ENCODE measurements at places on chromosomes 1 and 21.

GRCh38 chr1:221039616-221040015 lies 160.4 kb downstream of the HLX start:
- no peak for DNase-seq

DNA sequence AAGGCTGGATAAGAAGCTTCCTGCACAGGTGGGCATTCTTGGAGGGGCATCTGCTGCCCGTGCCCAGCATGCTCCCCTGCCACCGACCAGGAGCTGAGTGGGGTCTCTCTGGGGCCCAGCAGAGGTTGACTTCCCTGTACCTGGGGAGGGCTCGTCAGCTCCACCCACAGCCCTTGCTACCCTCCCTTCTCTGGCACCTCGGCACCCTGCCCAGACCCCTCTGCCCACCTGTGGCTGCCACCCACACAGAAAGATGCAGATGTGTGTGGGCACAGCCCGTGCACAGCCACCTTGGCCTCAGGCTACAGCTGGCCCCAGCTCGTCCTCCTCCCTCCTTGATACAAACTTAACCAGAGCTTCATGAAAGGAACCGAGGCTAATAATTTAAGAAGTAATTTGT lies 241.2 kb upstream of the VAMP3 start:
- DNase-seq: no peak

- no peak for DNase-seq
Measured at GRCh38 chr21:38639571-38640354, 141.5 kb upstream of the ERG start.

DNA sequence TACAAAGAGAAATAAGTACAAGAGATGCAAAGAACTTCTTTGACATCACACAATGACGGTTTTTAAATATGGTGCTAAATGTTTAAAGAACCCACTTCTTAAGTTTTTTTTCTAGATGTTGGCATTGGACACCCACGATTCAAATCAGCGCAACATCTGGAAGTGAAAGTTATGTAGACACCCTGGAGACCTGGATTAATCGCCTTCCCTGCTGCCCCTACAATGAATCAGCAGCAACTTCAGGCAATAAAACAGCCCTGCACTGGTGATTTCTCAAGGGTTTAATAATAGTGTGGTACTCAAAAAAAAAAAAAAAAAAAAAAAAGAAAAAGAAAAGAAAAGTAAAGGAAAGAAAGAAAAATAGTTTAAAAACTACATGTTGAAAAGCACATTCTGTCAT lies 248.3 kb downstream of the NUF2 start:
- no peak for DNase-seq

GRCh38 chr1:995665-996633 lies 3.9 kb downstream of the HES4 start:
- DNase-seq: no peak

- DNase-seq: peak; percentile 8
Measured at GRCh38 chr1:242243472-242243871, 244.6 kb upstream of the MAP1LC3C start.

GRCh38 chr1:86235852-86236251 lies 79.3 kb upstream of the COL24A1 start:
- DNase-seq: no peak

DNA sequence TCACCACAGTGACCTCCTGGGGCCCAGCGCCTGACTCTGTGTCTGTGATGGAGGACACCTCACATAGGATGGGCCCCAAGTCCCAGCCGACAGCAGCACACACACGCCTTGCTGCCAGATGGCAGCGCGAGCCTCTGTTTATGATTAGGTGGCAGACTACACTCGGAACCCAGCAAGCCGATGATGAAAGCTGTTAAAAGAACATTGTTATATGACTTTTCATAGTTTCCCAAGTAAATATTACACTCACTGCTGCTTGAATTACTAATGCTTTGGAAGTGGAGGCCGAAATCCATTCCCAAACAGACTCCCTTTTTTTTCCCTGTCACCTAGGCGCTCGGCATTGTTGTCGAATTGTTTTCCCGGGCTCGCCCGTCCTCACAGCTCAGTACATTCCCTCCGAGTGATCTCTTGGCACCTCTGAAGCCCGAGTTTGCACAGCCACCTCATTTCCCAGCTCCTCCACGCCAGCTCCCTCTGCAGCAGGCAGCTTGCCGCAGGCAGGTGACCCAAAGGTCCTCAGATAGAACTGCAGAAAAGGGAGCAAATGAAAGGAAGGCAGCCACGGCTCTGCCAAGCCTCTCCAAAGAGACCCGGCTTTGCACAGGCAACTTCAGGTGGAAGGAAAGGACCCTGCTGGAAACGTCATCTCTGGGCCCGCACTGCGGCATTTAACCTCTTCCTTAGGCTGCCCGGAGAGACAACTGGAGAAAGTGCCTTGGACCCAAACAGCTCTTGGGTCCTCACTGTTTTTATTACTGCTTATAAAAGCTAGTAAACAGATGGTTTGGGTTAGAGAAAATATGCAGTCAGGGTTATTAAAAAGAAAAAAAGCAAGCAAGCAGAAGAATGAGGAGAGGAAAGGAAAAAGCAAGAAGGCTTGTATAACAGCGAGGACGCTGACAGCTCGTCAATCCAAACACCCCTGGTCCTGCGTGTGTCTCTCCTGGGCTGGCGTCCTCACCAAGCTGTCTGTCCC lies 72.2 kb upstream of the SLC25A33 start:
- DNase-seq: no peak

DNA sequence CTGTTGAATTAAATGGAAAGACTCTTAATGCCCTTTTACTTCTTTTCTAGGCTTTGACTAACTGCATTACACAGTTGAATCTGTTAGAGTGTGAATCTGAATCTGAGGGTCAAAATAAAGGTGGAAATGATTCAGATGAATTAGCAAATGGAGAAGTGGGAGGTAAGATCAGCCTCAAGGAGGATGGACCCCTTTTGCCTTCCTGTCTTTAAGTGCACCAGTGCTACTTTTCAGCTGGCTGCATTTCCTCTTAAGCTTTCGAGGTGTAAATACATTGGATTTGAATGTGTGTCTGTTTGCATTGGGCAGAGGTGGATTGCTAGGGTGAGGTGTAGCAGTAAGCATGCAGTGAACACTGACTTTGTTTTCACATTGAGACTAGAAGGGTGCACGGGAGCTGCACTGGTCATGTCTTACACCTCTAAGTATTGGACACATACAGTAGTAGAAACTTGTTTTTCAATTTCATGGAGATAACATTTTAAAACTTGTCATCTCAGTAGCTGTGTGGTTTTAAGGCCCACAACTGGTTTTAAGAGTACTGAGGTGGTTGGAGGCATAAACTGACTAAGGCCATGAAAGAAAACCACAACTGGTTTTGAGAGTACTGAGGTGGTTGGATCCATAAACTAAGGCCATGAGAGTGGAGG lies 35.4 kb downstream of the MIA3 start:
- peak; percentile 25 for DNase-seq

GRCh38 chr1:37556712-37557196 lies at the start of gene DNALI1:
Gene DNALI1 (plus strand): TSS chr1:37556940. CDS start chr1:37556995, 55 bp downstream.
- DNase-seq: no peak

DNA sequence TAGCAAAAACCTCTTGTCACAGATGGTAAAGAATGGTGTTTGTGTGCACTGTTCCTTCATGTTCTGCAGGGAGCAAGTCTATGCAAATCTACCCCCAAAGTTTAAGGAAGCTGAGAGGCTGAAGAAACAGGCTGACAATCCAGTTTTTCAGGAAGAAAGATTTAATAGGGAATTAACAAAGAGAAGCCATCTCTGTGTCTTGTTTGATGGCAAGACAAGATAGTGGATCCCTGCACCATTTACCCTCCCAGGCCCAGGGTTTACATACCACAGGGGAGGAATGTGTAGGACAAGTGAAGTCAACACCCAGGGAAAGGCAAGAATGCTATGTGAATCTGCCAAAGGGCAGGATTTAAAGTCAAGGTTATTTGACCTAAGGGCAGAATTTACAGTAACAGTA lies 48.1 kb upstream of the FNBP1L start:
- DNase-seq: no peak

DNA sequence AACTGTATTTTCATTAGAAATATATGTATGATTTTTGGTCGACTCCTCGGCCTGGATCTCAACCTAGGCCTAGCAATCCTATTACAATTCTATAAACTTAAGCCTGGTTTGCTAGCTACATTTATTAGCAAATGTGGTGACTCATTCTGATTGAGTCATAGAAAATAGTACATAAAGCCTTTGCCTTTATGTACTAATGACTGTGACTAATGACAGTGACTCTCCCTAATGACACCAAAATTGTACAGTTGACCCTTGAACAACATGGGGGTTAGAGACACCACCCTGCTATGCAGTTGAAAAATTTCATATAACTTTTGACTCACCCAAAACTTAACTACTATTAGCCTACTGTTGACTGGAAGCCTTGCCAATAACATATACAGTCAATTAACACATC lies 78.9 kb downstream of the CLEC20A start:
- no peak for DNase-seq

GRCh38 chr1:167630568-167631385 lies 745 bp downstream of the RCSD1 start:
- no peak for DNase-seq

DNA sequence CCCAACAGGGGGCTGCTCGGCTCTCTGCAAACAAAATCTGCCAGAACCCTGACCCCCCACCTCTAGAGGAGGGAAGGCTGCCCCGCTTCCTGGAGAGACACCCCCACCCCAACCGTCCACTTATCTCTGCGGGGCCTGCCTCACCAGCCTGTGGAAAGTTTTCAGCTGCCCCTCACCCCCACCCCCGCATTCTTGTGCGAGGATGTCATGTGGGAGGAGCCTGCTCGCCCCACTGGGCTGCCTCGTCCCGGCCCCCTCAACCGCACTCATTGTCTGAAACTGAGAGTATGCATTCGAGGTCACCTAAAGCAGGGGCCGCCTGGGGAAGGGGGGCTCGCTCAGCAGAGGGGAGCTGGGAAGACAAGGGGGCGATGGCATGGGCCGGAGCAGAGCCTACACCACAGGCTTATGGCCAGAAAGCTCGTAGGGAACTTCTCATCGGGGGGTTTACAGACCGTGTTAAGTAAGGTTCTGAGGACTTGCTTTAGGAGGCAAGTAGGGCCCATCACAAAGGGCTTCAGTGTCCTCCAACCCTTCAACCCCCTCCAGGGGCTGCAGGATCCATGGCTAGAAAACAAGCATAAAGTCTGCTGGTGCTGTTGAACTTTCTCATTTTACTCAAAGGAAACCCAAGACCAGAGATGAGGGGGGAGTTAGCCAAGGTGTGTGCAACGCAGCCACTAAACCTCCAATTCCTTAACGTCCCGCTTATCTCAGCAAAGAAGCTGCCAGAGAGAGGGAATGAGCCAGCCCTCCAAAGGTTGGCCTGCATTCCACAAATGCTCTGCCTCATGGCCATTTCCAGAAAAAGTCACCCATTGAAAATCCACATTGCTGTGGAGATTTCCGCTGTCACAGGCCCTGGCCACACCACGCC lies 9.4 kb downstream of the EPHA2 start:
- DNase-seq: no peak

DNA sequence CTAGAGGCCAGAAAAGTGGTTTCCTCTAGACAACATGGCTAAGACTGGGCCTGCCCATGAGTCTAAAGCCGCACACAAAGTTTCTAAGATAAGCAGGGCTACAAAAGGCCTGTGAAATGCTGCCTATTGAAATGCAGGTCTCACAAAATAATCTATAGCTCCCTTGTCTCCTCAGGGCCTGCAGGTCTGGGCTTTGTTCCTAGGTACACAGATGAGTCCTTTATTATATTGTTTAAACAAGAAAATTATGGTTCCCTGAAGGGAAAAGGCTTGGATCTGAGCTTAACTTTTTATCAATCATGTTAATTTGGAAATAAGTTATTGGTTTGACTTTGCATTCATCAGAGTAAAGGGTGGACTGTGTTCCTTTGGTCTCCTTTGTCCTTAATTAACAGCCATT lies 413.4 kb upstream of the BEND5 start:
- DNase-seq: no peak

DNA sequence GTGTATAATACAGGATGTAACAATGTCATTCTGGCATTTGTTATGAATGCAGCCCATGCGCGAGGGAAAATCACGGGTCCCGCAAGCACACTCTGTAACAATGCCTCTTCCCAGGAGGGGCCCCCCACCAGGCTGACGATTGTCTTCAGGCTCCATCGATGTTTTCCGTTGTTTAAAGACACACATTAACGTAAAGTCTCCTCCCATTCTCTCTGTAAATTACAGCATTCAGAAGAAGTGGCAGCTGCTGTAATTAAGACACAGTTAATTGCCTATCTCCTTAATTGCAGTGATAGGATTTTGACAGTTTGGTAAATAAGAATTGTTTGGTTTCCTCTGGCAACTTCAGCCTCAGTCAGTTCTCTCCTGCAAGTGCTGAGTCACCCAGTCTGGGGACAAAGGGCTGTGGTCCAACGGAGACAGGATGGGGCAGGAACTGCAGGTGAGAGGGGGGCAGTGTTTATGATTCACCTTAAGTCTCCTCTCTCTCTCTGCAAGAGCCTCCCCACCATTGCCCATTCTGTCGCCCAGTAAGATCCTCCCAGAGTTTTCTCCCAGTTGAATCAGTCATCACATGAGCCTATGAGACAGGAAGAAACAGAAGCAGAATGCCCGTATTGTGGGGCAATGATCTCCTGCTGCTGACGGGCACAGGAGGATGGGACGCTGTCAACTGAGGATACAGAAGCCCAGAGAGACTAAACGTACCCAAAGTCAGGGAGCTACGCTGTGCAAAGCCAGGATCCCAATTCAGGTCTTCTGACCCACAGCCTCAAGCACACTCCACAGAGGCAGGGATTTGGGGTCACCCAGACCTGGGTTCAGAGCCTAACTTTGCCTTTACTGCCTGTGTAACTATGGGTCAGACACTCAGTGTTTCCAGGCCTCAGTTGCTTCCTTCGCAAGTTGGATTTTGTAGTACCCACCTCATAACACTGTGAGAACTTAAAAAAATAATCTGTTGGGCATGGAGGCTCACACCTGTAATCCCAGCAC lies 110.0 kb downstream of the ADSS2 start:
- DNase-seq: no peak

DNA sequence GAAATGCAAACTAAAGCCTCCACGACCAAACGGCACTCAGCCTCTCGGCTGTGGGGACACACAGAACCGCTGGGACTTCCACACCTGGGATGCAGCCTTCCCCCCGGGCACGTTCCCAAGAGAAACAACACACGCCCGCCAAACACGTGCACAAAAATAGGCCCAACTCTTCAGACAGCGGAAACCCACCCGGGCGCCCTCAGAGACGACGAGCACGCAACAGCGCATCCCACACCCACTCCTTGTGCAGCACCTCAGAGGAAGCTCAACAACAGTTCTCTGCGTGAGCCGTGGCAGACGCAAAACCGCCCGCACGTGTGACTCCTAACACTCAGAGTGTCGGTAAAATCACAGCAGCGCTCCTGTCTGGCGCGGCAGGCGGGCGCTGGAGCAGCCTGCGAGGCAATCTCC lies 5.3 kb downstream of the C1orf159 start:
- no peak for DNase-seq

- no peak for DNase-seq
Measured at GRCh38 chr1:205604059-205604458, 27.8 kb downstream of the ELK4 start.

DNA sequence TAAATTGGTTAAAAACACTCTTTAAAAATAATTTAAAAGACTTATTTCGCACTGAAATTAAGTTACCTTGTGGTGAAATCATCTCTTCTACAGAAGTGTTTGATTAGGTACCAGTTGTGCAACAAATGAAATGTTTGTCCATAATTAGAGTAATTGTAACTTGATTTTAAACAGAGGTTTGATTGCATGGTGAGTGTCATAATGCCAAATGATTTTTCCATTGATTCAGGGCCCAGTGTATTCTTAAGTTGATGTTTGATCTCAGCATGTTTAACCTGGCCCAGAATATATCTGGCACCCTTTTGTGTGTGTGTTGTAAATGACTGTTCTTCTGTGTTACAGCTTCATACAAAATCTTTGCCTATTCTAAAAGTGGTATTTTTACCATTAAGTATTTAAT lies 28.5 kb downstream of the LRRC8B start:
- no peak for DNase-seq
